Smooth muscle cell of trachea (primary cell): ENCODE measurements at places on chromosomes 12 and 14. TPM values are rescaled to one million over a fixed set of nuclear protein-coding genes. Genes with fewer than 3 reads are reported as not detected.

RNU4-1 gene
- under 0.01 TPM in 2 replicates for total RNA-seq

IL26 gene
- not detected in 2 replicates for total RNA-seq

ARL6IP4 gene
- total RNA-seq: 137 and 226 TPM in 2 replicates

SELPLG gene
- total RNA-seq: 1.2 and 4.1 TPM in 2 replicates

CLEC12A gene
- total RNA-seq: not detected in 2 replicates

CELA1 gene
- total RNA-seq: not detected in 2 replicates

FRMD6 gene
- total RNA-seq: 246 and 312 TPM in 2 replicates

MDP1 gene
- 11.1 and 25.5 TPM in 2 replicates for total RNA-seq

CPNE6 gene
- not detected in 2 replicates for total RNA-seq

SIX4 gene
- total RNA-seq: 16.0 and 24.8 TPM in 2 replicates

ZDHHC22 gene
- total RNA-seq: not detected in 2 replicates

KICS2 gene
- total RNA-seq: 7.1 and 9.9 TPM in 2 replicates

SLC5A8 gene
- total RNA-seq: not detected in 2 replicates

ANO4 gene
- 0.44 and 1.3 TPM in 2 replicates for total RNA-seq

TMEM30B gene
- 6.3 and 6.4 TPM in 2 replicates for total RNA-seq

SMIM41 gene
- 4.5 and 4.8 TPM in 2 replicates for total RNA-seq

CD9 gene
- 475 and 569 TPM in 2 replicates for total RNA-seq
